ENCODE measurements at places on chromosomes 1 and 21.

DNA sequence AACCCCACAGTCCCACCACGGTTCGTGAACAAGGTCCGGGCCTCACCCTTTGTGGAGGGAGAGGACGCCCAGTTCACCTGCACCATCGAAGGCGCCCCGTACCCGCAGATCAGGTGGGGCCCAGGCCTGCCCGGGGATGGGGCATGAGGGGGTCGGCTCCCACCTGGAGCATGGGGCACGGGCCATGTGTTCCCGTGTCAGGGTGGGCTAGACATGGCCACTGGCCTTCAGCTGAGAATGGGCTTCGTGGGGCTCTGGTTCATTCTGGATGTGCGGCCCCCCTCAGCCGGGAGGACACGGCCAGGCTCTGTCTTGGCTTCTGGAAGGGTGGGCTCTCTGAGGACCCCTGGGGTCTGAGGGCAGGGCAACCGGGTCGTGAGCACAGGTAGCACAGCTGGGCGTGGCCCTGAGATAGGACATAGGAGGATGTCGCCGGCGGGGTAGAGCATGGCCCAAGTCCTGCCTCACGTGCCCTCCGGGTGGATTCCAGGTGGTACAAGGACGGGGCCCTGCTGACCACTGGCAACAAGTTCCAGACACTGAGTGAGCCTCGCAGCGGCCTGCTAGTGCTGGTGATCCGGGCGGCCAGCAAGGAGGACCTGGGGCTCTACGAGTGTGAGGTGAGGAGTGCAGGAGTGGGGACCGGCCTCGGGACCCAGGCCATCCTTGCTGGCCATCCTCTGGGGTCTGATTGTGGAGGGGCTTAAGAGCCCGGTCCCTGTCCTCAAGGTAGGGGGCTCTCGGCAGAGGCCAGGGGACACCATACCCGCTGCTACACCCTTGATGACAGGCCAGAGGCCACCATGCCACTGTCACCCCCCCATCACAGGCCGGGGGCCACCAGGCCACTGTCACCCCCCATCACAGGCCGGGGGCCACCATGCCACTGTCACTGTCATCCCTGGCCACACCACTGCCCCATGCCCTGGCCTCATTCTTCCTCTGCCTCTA, 55.5 kb downstream of the TRIM11 start:
- no peak for DNase-seq

DNA sequence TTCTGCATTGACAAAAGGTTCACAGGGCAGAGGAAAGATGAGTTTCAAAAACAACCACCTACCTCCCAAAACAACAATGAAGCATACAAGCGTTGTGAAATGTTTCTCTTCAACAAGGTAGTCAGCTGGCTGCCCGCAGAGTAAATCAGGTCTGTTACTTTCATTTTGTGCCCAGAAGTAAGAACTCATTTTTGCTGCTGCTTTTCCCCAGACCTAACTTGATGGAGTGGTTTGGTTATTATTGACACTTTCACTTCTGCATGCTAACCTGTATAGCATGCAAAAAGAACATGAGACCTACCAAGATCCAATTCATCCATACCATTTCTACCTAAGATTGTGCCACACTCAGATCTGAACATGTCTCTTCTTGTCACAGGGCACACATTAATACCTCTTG, 1.3 kb downstream of the SLC9C2 start:
- no peak for DNase-seq

- DNase-seq = no peak
These were observed 18.5 kb upstream of the SLC25A34 start for GRCh38 chr1:15717418-15718125.

- no peak for DNase-seq
These were observed 72.5 kb downstream of the ASTN1 start for GRCh38 chr1:177092001-177092400.

DNA sequence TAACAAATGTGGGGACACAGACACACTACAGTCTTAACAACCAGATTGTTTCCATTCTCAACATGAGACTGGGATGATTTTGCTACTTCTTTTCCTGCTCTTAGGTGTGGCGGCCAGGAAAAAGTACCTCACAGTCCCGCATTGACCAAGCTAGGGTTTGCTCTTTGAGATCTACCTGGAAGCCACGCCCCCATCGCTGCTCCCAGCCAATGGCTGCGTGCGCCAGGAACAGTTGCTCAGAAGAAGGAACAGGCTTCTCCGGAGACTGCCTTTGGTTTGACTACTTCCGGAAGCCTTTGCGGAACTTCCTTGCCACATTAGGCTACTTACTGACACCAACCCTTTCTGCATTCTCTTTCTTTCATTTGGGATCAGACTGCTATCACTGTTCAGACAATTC, 44.2 kb upstream of the PLD5 start:
- no peak for DNase-seq

DNA sequence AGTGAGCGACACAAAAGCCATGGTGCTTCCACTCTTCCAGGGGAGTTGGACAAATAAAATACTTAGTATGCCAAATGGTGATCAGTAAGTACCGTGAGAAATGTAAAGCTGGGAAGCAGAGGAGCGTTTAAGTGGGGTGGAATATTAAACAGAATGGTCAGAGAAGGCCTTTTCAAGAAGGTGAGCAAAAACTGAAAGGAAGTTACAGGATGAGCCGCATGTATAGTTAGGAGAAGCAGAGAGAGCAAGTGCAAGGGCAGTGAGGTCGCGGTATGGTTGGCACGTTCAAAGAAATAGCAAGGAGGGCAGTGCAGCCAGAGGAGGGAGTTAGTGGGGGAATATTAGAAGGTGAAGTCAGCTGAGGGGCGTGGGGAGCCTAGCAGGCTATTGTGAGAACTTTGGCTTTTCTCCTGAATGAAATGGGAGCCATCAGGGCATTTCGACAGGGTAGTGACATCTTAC, 748 bp upstream of the ATP6V0B start:
- DNase-seq = no peak

GRCh38 chr1:101235216-101235695, 1.6 kb upstream of the S1PR1 start:
- DNase-seq = no peak

DNA sequence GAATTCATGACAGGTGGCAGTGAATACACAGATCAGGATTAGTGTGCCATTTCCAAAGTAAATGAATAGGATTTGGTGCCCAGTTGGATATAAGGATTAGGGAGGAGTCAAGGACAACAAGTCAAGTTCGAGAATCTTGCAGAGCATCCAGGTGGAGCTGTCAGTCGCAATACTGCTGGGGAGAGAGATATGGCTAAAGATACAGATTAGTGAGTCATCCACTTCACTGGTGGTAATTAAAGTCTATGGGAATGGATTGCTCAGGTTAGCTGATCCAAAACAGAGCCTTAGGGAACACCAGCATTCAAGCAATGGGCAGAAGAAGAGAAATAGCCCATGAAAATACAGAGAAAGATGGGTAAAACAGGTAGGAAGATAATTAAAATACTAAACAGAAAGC, 26.8 kb downstream of the BCAS2 start:
- DNase-seq = no peak

DNA sequence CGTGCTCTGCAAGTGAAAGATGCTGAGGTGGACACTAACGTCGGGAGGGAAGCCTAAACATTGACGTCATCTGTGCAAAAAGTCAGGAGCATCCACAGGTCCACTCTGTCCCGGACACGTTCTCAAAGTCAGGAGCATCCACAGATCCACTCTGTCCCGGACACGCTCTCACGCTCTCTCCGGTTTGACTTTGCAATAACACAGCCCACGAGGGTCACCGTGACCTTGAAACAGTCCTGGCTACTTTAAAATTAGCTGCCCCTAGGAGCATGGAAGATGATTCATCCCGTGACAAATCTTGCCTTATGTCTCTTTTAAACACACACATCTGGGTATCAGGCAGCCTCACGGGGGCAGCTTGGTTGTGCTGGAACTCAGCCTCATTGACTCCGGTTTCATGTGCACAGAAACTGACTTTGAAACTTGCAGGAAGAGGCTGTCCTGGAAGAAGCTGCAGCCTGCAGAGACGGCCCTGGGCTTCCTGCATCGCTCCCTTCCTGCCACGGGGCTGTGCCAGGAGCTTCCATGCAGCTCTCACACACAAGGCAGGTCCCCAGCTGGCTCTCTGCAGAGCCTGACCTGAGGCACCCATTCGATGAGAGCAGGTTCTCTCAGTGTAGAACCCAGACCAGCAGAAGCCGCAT, 18.1 kb upstream of the COL18A1 start:
- peak; percentile 75 for DNase-seq

DNA sequence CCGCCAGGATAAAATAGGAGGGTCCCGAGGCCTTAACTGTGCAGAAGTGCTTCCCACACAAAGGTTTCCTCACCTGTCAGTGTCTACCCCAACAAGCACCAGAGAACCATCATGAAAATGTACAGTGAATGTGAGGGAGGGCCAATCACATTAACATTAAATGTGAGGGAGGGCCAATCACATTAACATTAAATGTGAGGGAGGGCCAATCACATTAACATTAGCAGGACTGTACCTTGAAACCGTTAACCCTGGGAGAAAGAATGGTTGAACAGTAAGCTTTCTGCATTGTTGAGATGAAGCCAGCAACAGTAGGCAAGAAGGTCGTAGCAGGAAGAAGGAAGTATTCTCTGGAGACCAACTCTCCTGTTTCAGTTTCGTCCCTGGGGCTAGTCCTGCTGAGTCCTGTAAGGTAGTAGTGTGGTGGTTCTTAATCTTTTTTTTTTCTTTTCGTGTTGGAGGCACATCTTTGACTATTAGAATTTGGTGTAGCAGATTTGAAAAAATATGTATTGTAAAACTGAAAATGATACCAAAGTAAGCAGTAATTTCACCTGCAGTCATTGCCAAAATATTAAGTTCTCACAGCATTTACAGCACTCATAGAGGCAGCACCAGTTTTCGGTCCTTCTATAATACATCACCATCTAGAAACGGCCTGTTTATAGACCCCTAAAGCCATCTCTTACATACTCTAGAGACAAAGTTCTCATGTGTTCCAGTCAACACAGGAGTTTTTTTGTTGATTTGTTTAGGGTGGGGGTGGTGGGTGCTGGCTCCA, 98.6 kb upstream of the PPP2R5A start:
- DNase-seq = no peak

DNA sequence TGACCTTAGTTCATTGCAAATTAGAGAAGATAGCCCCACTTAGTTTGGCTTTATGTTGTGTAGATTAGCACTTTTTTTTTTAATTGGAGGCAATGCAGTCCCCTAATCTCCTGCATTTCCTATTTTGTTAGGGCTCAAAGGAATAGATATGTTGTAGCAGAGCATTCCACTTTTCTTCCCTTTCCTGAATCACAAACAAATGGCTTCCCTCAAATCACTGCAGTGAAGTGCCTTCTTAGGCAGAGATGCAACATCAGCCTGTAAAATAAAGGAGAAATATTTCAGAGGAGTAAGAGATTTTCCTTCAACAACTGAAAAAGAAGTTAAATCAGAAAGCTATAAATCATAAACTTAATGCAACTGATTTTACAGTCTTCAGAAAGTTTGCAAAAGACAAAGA, 271.8 kb upstream of the C1orf105 start:
- DNase-seq = no peak

- no peak for DNase-seq
These were observed 98.5 kb downstream of the OSBPL9 start for GRCh38 chr1:51715369-51715768.

DNA sequence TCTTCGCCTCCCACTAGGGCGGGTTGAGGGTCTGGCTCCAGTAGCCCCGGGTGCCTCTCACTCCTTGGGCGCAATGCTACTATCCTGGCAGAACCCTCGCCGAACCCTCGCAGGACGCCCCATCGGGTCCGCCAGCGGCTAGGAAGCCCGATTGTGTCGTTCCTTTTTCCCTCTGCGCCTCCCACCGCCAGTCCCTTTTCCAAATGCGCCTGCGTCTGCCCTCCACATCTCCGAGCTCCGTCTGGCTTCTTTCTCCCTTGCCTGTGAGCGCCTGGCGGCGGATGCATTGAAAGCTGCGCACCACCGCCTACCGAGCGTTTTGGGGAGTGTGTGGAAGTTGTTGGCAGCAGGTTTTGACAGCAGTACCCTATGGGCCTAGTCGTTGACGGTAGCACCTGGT, 1.0 kb upstream of the DIRAS3 start:
- peak; percentile 49 for DNase-seq

All from AG09309 (cell line).